ENCODE measurements at places on chromosomes 13 and 19. TPM values are rescaled to one million over a fixed set of nuclear protein-coding genes. Genes with fewer than 3 reads are reported as not detected.

DNA sequence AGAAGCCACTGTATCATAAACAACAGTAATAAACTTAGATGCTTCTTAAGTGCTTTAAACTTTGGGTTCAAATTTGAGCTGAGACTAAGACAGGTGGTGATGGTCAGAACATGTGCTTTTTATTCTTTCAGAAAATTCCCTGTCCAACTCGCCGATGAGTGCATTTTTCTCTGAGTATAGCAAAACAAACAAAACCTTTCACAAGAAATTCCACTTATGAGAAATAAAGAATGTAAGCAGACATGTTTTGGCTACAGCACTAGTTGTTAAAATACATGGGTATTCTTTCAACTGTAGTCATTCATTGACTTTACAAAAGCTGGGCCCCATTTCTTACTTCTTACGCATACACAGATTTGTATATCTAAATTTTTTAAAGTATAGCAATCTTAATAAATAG, 125.6 kb downstream of the SPRY2 start:
- DNase-seq, result no peak

DNA sequence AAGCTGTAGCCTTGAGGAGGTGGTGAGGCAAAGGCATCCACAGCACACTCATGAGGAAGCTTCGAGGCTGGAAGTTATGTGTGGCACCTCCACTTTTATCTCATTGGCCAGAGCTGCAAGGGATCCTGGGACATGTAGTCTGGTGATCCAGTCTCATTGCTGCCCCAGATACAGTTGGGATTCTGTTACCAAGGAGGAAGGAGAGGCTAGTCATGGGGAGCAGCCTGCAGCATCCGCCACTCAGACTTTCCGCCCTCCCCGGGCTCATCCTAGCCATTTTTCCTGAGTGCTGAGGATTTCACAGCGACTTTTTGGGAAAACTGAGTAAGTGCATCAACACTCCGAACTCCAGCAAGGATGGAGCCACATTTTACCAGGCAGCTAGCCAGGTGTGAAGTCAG, 74.4 kb downstream of the DPF1 start:
- DNase-seq, result no peak

DNA sequence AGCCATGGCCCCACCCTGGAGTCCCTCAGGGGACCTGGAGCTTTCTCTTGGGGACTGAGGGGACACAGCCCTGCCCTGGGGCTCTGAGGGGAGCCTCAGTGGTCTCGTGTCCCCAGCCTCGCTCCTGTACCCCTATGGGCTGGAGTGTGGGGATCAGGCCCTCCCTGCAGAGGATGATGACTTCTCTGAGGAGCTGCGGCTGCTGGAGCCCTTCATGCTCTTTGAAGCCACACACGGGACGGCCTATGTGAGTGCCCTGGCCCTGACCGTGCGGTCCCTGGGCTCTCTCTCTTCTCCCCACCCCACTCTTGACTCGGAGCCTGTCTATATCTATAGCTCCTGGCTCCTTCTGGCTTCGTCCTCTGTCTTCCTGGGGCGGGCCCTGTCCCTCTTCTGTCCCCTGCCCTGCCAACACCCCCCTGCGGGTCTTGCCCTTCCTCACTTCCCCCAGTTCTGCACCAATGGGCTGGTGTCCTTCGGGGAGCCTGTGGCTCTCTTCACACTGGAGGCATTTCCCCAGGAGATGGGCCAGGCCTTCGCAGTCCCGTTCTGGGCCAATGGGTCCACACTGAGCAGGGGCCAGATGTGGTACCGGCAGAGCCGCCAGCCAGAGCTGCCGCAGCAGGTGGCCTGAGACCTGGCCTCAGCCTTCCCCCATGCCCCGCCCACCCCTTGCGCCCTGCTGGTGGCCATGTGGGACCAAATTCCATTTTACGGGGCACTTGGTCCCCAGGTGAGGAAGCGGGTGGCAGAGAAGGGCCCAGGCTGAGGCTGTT, 33.1 kb downstream of the HPN start:
- no peak for DNase-seq

DNA sequence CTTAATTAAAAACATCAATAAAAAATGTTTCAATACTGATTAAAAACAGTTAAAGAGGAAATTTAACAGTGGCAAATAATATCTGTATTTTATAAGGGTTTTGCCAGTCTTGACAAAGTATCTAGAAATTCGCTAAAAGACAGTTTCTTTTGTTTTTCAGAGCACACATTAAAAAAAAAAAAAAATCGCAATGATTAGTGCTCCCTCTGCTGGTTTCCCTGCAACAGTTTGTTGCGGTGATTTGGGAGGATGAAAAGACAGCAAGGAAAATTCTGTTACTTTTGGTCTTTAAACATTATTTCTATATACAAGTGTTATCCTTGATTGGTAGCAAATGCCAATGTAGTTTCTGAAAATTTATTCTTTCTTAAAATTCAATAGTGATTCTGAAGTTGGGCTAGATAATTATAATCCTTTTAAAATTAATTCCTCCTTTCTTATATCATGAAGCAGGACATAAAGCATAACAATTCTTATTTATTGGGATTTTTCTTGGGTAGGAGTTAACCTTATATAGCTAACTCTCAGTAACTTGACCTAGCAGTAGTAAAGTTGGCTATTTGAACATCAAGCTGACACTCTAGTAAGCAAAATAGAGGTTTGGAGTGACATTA, 23.1 kb upstream of the SPRY2 start:
- no peak for DNase-seq

DNA sequence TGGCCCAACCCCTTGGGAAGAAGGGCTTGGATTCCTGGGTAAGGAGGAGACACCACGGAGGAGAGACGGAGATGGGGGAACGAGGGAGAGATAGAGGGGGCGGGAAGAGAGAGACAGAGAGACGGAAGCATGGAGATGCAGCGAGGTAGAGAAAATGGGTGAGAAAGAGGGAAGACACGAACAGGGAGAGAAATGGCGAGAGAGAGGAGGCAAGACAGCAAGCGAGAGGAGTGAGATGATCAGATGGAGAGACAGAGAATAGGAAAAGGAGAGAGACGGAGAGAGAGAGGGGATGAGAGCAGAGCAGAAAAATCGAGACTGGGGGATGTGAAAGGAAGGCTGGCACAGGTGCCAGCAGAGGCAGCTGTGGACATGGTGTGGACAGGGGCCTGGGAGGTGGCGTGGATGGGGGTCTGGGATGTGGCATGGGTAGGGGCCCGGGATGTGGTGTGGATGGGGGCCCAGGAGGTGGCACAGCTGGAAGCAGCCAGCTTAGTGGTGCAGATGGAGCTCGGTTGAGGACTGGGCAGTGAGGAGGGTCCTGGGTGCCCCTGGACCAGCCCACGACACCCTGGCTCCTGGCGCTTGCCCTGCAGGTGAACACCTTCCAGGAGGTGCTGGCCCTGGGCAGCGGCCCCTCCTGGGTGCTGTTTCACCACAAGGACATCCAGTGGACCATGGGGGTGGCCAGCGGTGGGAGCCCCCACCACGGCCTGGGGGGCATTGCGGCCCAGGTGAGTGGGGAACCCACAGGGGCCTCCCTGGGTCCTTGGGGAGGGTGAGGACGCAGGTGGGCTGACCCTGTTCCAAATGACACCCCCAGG, 33.9 kb downstream of the HPN start:
- DNase-seq, result no peak

- no peak for DNase-seq
Measured at GRCh38 chr19:58395220-58395978, at the start of gene RNF225. RNF225 (plus strand) TSS chr19:58395656; CDS start chr19:58396090, 434 bp downstream.

The THSD1 gene
- 12.2 TPM for total RNA-seq

The C19orf33 gene
- total RNA-seq, result 0.82 TPM

DNA sequence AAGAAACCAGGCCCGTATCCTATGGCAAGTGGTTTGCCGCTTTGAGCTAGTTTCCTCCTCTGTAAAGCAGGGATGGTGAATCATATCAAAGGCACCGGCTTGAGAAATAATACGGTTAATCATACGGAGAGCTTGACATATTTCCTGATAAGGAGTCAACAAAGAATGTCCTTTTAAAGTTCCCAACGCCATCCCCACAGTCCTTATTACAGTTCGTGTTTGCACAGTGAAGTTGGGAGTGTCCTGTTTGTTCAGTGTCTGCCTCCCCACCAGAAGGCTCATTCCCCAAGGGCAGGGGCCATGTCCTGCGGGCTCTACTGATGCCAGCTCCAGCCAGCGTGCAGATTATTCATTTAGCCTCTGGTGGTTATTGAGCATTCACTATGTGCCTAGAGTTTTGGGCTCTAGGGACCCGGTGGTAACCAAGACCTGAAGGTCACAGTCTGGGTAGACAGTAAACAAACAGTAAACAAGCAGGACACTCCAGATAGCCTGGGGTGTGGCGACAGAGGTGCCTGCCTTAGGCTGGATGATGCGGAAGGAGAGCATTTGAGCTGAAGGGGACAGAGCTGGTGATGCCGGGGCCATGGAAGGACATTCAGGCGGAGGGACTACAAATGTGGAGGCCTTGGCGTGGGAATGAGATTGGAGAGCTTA, 6.3 kb downstream of the GRAMD1A start:
- DNase-seq, result no peak

The NTN5 gene
- total RNA-seq, result not detected

DNA sequence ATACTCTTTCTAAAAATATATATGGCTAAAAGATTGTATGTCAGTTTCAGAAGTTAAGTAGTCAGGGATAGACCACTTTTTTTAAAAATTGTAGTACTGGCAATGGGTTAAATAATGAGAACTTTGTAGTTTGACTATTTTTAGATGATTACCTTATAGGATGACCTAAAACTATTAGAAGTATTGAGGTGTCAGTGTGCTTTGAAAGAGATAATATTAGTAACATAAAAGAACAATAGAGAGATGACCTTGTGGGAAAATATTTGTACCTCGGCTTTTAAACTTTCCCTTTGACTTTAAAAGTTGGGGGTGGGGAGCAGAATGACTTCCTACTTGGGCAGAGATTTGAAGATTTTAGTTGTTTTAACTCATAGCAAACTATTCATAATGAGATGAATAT, 48.3 kb downstream of the SLAIN1 start:
- DNase-seq, result no peak

- no peak for DNase-seq
Measured at GRCh38 chr19:46954502-46954992, 65.1 kb upstream of the NPAS1 start.

The C19orf67 gene
- not detected for total RNA-seq

GRCh38 chr13:30743319-30744055, 8.1 kb downstream of the ALOX5AP start:
- DNase-seq, result peak; percentile 21

- peak; percentile 90 for DNase-seq
Measured at GRCh38 chr19:11479090-11479897, 1.6 kb downstream of the ELAVL3 start.

DNA sequence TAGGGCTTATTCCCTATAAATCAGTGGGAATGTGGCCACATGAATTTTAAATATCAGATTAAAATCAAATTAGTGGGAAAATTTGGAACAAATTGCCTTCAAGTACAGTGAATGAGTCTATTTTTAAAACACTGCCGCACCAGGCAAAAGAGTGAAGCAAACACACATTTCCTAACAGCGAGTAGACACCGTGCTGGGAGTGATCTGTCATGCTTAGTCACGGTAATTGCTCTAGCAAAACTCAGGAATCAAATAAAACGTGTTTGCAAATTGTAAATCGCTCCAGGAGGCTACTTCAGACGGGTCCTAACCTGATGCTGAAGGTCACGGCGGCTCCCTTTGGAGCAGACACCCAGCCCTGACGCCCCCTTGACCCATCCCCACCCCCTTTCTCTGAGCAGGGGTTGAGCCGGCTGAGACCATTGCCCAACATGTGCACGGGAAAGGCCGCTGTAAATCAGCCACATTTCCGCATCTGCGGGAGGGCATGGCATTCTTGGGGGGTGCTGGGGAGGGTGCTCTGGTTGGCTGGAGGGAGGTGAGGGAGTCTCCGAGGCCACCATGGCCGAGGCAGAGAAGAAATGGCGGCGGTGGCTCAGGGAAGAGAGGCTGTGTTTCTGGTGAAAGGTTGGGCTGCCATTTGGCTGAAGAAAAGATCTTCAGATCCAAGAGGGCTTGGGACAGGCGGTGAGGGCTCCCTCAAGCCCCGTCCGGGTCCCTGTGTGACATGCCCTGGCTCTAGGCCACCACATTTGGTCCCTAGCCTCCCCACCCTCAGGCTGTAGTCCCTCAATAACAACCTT, 8.9 kb downstream of the CEBPA start:
- DNase-seq, result no peak

DNA sequence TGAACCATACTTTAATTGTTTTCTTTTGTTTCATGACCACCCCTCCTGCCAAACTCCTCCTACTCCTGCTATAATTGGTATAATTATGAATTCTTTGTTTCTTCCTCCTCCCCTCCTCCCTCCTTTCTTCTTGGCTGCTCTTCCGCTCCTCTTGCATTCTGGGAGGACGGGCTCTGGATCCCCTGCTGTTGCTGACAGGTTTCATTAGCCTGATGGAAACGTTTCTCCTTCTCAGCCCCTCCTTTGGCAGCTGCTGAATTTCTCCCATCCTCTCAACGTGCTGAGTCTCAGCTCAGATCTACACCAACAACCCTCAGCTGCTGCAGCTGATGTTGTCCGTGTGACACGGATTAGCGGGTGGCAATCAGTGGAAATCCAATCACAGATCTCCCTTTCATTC, 97.1 kb upstream of the UBAC2 start:
- DNase-seq, result no peak

GRCh38 chr19:10891405-10892086, 20.2 kb downstream of the CARM1 start:
- no peak for DNase-seq

DNA sequence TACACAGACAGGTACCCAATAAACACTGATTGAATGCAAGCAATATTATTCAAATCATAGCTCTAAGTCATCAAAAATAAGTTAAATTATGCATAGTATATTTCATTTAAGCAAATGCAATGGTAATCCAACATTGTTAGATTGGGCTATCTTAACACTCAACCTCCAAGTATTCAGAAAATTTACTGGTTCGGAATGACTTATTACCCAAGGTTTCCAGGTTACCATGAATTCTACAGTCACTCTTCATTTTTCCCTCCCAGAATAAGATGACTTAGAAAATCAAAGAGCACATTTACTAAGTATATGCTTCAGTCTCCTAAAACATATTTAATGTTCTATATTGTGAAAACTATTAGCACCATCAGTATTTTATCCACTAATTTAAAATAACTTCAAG, 6.0 kb downstream of the UBL3 start:
- DNase-seq, result no peak

GRCh38 chr13:111491021-111491420, 170.6 kb downstream of the TEX29 start:
- no peak for DNase-seq

DNA sequence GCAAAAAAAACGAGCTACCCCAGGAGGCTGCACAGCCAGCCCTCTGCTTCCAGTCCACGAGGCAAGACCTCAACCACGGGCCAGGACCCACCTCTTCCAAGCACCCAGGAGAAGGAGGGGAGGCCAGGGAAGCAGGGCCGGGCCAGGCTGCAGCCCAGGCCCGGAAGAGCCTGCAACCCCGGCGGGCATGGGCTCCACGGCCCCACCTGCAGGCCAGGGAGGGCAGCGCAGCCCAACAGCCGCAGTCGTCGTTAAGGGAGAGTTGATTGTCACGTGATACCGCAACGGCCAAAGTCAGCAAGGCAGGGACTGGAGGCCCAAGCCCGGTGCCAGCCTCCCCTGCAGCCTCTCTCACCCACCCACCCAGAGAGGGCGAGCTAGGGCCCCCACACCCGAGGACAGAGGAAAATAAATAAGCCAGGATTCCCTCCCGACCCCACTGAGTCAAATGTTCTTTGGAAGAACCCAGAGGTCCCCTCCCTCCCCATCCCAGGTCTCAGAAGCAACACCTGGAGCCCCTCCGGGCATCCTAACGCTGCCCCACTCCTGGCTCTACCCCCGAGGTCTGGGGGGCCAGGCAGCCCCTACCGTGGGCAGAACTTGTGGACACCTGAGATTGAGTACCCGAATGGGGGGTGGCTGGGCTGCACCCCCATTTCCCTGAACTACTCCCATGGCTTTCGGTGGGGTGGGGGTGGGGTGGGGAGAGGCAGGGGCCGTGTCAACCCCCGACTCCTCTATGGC, 5.2 kb upstream of the REXO1 start:
- peak; percentile 79 for DNase-seq

All from frontal cortex (tissue), 4 donors.